NCI-H446 (cell line): ENCODE measurements at places on chromosomes 1 and 21.
A peak's percentile ranks its signal among the peaks of the same experiment; 100 is the strongest.

DNA sequence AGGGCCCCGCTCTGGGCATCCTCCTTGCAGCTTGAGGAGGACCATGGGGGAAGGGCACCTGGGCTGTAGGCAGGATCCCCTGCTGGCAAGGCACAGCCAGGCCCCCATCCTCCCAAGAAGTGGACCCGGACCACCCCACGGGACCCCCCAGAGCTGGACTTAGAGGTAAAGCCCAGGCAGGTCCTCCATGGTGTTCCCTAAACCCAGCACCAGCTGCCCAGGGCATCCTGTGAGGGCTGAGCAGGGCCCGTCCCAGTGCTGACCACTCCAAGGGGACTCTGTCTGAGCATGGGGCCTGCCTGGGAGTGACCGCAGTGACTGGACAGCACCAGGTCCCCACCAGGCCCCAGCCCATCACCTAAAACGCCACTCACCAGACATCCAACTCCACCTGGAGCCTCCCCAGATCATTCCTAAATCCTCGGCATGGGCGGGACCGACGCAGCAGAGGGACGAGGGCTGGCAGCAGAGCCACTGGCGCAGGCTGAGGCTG is 21.3 kb downstream of the COL6A2 start:
- no peak for DNase-seq

DNA sequence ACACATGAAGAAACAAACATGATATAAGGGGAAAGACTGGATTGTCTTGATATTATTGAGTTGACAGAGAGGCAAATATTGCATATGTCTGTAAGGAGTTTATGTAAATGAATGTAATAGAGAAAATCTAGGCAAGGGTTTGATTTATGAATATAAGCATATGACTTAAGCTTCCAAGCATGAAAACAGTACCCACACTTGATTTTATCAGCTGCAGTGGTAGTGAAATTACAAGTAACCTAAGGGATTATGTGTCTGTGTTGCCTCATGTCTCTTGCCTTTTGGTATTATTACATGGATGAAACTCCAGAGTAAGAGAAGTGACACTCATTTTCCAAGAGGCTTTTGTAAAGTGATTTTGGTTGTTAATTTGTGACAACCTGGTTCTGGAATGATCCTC is 1678.9 kb downstream of the KCNT2 start:
- no peak for DNase-seq

- no peak for DNase-seq
These were observed 28.0 kb upstream of the RNF2 start for GRCh38 chr1:185017338-185017737.

DNA sequence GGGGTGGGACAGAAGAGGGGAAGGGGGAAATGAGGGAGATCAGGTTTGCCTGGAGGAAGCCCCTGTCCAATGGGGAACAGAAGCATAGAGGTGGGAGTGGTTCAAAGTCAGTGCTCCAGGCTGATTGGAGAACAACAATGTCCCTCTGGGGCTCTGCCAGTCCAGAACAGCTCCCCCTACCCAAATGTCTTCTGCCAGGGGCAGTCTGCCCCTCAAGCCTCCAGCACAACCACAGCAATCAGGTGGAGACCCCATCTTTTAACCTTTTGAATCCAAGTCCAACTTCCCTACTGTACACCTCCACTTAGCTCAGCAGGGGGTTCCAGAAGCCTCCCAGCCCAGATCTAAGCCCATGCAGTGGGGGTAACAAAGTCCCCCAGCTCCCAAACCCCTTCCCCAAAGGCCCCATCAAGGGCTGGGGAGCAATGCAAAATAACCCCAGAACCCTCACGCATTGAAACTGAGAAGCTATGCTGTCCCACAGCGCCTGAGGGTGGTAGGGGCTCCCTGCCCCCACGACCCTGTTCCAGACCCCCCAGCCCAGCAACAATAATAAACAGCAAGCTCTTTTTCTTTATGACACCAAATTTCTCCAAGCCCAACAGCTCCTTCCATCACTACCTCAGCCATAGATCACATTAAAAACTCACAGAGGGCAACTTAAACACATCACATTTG is 3.3 kb downstream of the AHDC1 start:
- DNase-seq: no peak

DNA sequence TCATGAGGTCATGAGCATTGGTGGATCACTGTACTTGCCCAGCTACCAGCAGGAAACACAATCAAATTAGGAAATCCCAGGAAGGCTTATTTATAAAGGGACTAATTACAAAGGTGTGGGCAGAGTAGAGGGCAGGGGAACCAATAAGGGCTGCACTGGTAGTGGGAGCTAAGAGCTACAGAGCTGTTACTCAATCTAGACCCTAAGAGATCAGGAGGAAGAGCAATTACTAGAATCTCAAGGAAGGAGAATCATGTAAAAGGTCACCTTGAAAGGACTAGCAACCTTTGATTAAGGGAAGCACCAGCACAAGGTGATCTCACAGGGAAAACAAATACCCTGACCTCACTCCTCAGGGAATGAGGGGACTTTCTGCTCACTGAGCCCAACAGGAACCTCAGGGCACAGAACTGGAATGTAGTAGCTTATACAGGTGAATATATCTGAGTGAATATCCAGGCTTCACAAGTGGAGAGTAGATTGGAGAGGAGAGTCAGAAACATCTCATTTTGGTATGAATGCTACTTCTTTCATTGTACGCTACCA is 66.8 kb downstream of the SAMSN1 start:
- DNase-seq: no peak

DNA sequence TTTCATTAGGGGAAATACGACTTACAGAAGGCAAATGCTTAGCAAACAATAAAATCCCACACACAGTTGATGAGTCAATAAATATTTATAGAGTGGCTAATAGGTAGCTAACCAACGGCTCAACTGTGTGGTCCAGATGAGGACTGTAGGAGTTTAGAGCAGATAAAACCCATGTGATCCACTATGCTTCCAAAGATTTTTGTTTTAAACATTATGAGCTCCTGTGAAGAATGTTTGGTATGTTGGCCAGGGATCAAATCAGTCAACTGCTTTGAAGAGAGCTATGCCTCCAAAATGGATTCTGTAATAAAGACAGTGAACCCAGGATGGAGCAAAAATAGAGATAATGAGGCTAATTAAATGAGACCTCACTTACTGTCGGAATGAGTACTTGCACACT is 72.3 kb upstream of the COL11A1 start:
- no peak for DNase-seq

- DNase-seq: no peak
These were observed 7.0 kb downstream of the ALDH4A1 start for GRCh38 chr1:18895317-18895716.

- no peak for DNase-seq
These were observed 8.2 kb downstream of the PAFAH2 start for GRCh38 chr1:25989440-25990234.

- peak; percentile 85 for DNase-seq
These were observed 59.8 kb upstream of the ACOT11 start for GRCh38 chr1:54488065-54488750.

GRCh38 chr1:212664409-212665199 is 35.0 kb downstream of the BATF3 start:
- DNase-seq: no peak

- DNase-seq: no peak
These were observed 59.8 kb upstream of the SDC3 start for GRCh38 chr1:30968220-30968971.

DNA sequence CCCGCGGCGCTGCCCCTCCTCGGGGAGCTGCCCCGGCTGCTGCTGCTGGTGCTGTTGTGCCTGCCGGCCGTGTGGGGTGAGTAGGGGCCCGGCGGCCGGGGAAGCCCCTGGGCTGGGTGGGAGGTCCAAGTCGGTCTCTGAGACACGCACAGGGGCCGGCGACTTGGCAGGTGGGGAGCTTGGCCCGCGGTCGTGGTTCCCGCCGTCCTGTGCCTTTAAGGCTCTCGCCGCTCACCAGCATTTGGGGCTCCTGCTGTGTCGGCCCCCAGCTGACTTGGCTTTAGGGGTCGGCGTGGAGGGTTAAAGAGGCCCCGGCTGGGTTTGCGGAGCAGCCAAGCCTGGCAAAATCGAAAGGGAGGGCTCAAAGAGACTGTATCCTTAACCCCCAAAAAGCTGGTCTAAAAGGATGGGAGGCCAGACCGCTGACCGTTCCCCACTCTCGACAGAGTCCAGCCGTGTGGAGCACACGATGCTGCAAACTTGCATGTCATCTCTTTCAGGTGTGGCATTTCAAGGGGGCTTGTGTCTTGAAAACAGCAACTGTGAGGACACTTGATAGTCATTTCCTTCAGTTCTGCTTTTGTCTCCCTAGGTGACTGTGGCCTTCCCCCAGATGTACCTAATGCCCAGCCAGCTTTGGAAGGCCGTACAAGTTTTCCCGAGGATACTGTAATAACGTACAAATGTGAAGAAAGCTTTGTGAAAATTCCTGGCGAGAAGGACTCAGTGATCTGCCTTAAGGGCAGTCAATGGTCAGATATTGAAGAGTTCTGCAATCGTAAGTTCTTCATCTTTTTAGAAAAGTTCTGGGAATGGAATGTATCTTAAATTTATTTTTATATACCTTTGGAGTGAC is 540 bp downstream of the CD55 start:
- no peak for DNase-seq

- DNase-seq: no peak
These were observed 305.0 kb upstream of the ST6GALNAC5 start for GRCh38 chr1:76562292-76562691.

GRCh38 chr1:216168546-216168945 is 254.7 kb downstream of the USH2A start:
- DNase-seq: no peak

DNA sequence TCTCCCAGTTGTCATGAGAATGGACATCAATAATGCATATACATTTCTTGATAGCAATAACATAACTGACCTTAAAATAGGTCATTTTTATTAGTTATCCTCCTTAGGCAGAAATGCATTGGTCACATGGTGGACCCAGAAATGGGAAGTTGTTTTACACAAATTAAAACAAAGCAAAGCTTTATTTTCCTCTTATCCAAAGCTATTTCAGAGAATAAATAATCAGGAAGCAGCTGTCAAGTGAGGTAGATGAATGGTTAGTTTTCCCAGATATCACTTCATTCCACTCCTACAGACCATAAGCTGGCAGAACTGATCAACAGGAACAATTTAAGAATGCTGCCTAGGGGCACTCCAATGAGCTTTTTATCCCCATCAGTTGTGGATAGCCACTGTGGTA is 16.0 kb upstream of the OLIG1 start:
- no peak for DNase-seq

GRCh38 chr1:205568135-205568468 is 63.6 kb downstream of the CDK18 start:
- DNase-seq: no peak

GRCh38 chr1:34876406-34876805 is 16.9 kb upstream of the SMIM12 start:
- DNase-seq: no peak

DNA sequence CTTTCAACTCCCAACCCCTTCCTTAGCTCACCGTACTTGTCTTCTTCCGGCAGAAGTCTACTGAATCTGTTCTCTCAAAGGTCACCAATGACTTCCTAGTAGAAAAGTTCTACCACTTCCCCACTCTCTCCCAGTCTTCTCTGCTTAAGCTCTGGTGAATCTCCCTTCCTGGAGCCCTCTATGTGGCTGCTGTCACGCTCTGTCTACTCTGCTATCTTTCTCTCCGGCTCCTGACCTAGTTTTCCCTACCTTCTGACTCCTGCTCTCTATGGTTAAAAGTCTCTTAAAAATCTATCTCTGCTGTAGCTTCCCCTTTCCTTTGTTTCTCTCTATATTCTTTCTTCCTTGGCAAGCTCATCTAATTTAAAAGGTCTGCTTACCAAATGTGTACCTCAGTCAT is 350.1 kb upstream of the GREM2 start:
- DNase-seq: no peak

- no peak for DNase-seq
These were observed 118.5 kb downstream of the PLD5 start for GRCh38 chr1:242405947-242406346.

GRCh38 chr1:22709891-22710700 is 543 bp upstream of the EPHB2 start:
- DNase-seq: peak; percentile 33

- DNase-seq: no peak
These were observed 56.1 kb downstream of the HIVEP3 start for GRCh38 chr1:41862384-41863221.

GRCh38 chr21:41765420-41765821 is 1.4 kb downstream of the RIPK4 start:
- DNase-seq: no peak

DNA sequence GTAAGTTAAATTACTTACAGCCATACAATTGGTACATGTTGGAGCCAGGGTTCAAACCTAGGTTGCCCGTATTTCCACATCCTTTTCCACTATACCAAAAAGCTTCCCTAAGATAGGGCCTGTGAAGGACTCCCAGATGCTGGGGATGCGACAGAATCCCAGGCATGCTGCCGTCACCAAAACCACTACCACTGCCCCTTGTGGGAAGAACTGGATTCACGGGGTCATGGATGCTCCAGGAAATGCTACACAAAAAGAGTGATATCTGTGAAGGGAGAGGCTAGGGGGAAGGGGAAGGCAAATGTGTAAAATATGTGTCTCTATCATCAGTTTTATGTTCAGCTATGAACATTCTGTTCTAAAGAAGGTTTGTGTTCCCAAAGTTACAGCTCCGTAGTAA is 133.9 kb upstream of the IVNS1ABP start:
- no peak for DNase-seq

GRCh38 chr1:67457247-67457646 is 27.0 kb upstream of the SERBP1 start:
- no peak for DNase-seq

DNA sequence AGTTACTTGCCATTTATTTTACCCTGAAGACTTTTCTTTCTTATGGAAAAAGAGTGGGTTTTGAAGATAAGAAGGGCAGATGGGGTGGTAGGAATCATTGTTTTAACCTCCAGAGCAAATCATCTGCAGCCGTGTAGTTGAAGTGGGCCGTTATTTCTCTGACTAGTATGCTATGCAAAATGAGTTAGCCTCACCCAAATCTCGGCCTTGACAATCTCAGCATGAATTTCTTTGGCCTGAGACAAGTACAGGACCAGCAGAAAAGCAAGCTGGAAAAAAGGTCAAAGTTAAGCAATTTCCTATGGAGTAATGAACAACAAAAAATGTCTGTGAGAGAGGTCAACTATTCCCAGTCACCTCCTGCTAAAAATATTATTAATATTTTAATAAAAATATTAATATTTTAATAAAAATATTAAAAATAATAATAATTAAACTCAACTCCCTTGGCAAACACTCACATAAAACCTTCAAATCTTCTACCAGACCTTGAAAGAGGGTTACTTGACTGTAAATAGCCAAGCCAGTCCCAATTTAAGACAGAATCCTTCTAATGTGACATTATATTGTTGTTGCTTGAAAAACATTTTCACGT is 6.8 kb upstream of the TEKT2 start:
- DNase-seq: no peak

- DNase-seq: peak; percentile 66
These were observed 374 bp downstream of the SH2D5 start for GRCh38 chr1:20732071-20732587.
